ENCODE measurements at places on chromosomes 6 and 20.

- DNase-seq, result no peak
These were observed 14.1 kb downstream of the MCHR2 start for GRCh38 chr6:99979953-99980352.

GRCh38 chr6:152068622-152069261 lies 261.3 kb downstream of the ESR1 start:
- no peak for DNase-seq

DNA sequence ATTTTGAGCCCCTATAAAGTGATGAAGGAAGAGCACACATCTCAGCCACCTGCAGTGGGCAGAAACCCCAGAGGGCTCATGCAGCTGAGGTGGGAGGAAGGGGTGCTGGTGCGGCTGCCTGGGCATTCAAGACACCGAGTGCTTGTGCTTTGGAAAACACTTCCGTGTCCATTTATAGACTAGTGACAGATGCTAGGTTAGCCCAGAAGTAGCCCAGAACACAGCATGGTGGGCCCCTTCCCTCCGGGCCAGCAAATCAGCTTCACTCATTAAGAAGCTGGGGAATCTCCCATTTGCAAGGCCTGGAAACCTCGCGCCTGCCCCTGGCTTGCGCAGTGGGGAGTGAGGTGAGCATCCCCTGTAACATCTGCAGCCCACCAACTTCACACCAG lies 12.9 kb downstream of the BEND3 start:
- DNase-seq, result no peak

GRCh38 chr6:38034274-38034914 lies 214.9 kb downstream of the ZFAND3 start:
- no peak for DNase-seq

DNA sequence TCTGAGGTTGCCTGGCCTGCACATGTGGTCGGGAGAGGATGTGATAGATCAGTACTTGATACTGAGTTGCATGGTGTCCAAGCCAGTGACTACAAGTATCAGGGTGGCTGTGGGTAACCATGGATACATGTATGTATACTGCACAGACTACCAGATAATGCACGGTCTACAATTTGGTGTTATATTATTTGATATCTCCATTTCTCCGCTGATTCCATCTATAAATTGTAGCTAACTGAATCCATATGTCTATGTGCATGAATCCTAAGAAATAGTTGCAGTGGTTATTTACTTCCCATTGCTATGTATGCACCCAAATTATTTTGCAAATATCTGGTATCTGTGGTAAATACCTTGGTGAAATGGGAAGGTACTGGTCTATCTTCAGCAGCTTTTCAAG lies 83.8 kb upstream of the KIF25 start:
- no peak for DNase-seq

DNA sequence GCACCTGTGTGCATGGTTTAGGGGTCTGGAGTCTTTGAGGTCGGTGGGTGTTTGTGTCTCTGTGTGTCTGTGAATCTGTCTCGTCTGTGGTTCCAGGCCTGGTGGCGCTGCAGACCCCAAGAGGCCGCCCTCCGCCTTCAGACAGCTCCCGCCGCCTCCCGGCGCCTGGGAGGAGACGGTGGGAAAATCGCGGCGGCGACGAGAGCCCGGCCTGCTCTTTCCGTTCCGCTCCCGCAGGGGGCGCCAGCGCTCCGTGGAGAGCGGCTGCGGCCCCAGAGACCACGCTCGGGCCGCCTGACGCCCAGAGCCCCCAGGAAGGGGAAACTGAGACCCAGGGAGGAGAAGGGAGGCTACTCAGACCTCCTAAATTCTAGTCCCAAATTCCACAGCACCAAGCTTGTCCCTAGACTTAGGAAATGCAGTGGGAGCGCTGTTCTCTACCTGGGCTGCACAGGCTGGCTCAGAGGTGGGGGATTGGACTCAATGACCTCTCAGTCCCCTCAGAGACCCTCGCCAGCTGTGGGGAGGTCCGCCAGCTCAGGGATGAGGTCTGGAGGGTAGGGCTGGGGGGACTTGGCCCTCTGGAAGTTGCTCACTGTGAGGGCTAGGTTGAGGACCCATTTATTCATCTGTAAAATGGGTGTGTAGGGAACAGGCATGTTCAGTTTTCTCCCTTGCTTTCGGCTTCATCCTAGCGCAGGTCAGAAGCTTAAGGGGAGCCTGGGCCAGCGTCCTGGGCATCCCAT lies 36.9 kb upstream of the BLCAP start:
- peak; percentile 69 for DNase-seq

- DNase-seq, result no peak
These were observed 29.7 kb downstream of the CHMP4B start for GRCh38 chr20:33840759-33841435.

DNA sequence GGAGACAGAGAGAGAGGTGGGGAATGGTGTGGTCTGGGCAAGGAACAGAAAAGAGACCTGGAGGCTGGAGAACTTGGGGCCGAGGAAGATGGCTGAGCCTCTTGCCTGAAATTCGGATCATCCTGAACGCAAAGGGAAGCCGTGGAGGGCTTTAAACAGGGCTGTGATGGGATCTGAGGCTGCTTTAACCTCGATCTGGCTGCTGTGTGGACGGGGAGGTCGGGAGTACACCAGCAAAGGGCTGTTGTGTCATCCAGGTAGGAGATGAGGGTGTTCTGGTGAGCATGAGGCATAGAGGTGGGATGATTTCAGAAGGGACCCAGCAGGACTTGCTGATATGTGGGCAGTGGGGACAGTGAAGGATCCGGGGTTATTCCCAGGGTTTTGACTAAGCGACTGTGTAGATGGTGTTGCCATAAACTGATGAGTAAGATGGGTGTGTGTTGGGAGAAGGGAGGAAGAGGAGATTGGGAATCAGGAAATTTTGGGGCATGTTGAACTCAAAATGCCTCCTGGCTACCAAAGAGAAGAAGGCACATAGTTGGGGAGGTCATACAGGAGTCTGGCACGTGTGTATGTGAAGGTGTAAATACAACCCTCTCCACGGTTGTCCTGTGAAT lies 158.5 kb downstream of the NFATC2 start:
- DNase-seq, result no peak

DNA sequence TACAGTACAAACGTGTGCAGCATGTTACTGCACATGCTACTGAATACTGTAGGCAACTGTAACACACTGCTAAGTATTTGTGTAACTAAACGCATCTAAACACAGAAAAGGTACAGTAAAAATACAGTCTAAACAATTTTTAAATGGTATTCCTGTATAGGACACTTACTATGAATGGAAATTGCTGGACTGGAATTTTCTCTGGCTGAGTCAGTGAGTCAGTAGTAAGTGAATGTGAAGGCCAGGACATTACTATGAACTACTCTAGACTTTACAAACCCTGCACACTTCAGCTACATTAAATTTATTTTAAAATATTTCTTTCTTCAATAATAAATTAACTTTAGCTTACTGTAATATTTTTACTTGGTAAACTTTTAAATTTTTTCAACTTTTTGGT lies 225.0 kb upstream of the TENT5A start:
- no peak for DNase-seq

- DNase-seq, result no peak
These were observed 21.3 kb downstream of the CTNNBL1 start for GRCh38 chr20:37714978-37715672.

- no peak for DNase-seq
These were observed 3.0 kb downstream of the TCEA2 start for GRCh38 chr20:64065974-64066343.

DNA sequence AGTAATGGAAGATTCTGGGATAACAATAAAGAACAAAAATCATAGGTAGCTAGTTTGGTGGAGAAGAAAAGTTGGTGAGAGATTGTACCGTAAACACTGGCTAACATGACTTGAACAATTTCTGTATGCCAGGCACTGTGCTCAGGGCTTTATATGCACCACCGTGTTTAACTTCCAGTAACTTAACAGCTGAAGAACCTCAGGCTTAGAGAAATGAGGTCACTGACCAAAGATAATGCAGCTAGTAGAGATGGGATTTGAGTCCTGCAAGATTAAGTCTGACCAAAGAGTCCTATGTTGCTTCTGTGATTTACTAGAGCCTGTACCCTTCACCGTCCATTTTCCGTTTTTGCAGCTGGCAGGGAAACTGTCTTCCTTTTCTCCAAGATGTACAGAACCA lies 2.7 kb downstream of the CSTF1 start:
- no peak for DNase-seq

DNA sequence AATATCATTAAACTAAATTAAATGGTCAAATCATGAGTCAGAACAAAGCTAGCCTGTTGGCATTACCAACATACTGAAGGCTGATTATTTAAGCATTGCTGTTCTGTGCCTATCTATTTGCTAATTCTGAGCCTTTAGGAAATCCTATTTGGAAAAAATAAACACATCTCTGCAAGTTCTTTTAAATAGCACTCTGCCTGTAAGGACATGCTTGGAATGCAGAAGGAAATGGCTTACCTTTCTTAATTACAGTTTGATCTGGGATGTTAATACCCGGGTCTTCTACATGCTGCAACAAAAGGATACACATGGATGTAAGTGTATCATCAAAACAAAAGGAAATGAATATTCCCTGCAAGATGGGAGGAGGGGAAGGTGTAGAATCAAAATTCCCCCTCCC lies 8.3 kb downstream of the TFAP2A start:
- DNase-seq, result no peak

- no peak for DNase-seq
These were observed 19.9 kb downstream of the ACSS1 start for GRCh38 chr20:25038103-25038410.

DNA sequence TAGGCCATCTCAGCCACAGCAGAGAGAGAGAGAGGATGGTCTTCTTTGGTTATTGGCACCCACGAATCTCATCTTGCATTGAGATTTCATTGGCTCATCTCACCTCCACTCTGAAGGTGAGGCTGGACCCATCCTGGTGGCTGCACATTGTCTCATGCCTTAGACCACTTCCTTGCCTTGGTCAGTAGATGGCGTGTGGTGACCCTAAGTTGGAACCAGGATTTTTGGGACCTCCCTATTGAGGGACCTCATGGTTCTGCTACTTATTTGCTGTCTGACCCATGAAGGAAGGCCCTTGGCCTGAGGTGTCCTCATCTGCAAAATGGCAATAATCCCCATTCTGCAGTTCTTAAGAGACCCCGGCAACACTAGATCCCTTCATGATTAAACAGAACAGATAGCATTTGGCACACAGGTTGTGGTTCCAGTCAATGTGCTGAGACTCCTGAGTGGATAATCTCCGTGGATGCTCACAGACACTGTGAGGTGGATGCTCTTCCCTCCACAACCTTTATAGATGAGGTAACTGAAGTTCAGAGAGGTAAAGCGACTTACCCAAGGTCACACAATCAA lies 21.5 kb upstream of the AAR2 start:
- DNase-seq, result no peak

DNA sequence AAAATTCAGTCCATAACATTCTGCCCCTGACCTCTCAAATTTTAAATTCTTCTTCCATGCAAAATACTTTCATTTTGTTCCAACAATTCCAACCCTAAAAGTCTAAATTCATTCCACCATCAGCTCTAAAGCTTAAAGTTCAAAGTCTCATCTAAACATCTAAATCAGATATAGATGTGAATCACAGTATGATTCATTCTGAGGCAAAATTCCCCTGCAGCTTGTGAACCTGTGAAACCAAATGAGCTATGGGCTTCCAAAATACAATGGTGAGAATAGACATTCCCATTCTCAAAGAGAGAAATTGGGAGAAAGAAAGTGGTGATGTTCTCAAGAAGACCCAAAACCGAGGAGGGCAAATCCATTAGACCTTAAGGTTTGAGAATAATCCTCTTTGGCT lies 309.8 kb downstream of the HIVEP2 start:
- no peak for DNase-seq

- no peak for DNase-seq
These were observed 269.9 kb downstream of the UTRN start for GRCh38 chr6:144555066-144555465.

DNA sequence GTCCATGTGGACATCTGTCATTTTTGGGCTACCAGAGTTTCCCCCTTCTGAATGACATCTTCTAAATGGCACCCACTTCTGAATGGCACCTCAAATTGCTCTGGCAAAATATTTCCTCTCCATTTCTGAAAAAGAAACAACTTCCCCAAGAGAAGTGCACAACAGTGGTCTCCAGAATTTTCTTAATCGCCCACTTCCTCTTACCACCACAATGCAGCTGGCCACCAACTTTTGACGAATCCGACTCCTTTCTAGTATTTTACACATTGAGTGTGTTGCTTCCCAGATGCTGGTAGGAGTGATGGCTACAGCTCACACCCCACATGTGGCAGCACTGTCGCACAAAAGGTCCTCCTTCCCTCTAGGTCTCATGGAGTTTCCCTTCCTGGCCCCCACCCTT lies 216.1 kb downstream of the FOXA2 start:
- DNase-seq, result no peak

DNA sequence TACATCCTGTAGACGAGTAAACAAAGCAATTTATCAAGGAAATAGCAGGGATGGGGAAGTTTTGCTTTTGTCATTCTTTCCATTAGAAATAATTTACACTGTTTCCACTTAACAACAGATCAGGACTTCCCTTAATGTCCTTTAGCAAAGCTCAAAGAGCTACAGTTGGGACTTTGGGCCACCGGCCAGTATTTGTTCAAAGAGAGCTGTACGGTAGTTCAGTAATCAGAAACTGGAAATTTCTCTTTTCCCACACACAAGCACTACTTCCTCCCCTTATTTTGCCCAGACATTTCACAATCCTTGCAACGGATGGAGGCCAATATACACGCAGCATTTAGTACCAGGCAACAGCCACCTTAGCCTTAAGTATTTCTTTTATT lies 12.1 kb upstream of the HINT3 start:
- no peak for DNase-seq

DNA sequence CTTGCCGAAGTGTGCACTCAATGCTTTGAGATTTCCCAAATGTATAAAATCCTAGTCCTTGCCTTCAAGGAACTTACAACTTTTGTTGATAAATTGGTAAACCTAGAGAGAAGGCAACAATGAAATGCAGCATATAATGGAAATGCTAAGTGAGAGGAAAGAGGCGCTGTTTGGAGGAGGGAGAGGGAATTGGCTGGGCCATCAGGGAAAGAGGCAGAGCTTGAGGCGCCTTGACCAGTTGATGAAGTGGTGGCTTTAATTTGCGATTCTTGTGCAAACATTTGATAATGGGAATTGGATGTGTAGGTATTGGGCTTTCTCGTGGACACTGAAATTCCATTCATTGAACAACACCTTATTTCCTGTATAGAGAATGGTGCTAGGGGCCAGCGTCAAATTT lies 1.9 kb upstream of the CDYL start:
- DNase-seq, result no peak

DNA sequence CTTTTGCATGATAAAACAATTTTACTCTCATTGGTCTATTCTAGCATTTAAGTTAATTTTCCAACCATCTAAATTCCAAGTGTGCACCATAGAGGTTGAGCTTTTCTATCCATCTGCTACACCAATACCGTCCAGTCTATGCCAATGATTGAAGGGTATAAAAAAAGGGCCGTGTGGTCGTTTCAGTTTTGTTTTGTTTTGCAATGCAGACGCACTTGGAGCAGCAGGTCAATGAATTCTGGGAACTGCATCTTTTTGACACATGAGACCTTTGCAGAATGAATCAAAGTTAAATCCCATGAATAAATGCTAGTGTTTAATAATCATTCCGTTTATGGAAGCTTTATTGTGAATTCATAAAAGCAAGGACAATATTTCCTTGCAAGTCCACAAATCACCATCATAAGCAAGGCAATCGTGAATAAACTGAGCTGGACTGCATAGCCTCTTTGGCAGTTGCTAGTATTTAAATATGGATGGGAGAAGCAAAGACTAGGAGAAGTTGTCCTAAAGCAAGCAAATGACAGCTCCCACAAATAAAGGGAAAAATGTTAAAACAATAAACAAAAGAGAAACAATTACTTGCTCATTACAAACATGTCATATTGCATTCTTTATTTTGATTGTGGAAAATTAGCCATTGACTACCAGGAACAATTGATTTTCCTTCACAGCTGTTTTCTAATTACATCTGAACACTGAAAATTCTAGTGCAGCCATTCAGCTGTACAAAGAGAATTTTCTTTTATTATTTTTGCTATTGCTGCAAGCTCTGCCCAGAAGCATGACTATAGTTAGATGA lies 649.7 kb upstream of the GJE1 start:
- DNase-seq, result no peak
